ENCODE measurements at places on chromosomes 6 and 20. TPM values are rescaled to one million over a fixed set of nuclear protein-coding genes. Genes with fewer than 3 reads are reported as not detected.
A peak's percentile ranks its signal among the peaks of the same experiment; 100 is the strongest.

GRCh38 chr6:28488916-28489365 is 26.7 kb downstream of the GPX6 start:
- peaks cover 43% of the 10 kb centered on the region for H3K27me3 ChIP-seq
- DNase-seq: no peak
- H3K4me3 ChIP-seq: peak overlapping the region; percentile 44
- H3K4me1 ChIP-seq: peaks cover 18% of the 10 kb centered on the region

DNA sequence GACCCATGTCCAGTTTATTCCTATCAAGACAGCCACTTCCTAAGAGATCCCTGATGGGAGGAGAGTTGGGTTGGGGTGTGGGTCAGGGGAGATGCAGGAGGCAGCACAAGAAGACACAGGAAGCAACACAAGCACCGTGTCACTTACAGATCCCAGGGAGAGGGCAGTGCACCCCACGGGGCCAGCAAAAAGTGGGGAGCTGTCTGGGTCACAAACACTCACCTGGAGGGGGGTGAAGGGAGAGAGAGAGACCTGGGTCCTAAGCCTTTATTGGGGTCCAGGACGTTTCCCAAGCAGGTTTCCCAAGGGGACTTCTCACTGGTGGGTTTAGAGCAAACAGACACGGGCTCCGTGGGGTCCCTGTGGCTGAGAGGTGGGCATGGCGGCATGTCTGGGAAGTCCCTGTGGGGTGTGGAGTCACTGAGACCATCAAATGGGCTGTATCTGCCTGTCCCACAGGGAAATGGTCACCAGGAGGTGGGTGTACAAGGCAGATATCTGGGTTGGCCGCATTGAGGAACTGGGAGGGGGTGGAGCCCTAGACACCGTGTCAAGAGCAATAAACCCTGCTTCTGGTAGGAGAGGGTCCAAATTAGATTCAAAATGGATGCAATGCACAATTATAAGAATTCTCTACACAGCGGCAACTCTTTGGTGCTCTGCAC is 1.6 kb upstream of the CD93 start:
- H3K4me1 ChIP-seq: peaks cover 34% of the 10 kb centered on the region
- H3K27ac ChIP-seq: peak overlapping the region; percentile 95

GRCh38 chr6:45686841-45687569 is 309.3 kb upstream of the SUPT3H start:
- H3K27ac ChIP-seq: no peak overlapping the region
- peaks cover 9% of the 10 kb centered on the region for H3K27me3 ChIP-seq
- H3K4me3 ChIP-seq: no peak overlapping the region
- H3K4me1 ChIP-seq: peaks cover 27% of the 10 kb centered on the region

- H3K27me3 ChIP-seq: peaks cover 9% of the 10 kb centered on the region
- H3K36me3 ChIP-seq: no peaks in the 10 kb centered on the region
- no peak overlapping the region for H3K4me3 ChIP-seq
Measured at GRCh38 chr6:168128631-168129291, 49.7 kb upstream of the FRMD1 start.

DNA sequence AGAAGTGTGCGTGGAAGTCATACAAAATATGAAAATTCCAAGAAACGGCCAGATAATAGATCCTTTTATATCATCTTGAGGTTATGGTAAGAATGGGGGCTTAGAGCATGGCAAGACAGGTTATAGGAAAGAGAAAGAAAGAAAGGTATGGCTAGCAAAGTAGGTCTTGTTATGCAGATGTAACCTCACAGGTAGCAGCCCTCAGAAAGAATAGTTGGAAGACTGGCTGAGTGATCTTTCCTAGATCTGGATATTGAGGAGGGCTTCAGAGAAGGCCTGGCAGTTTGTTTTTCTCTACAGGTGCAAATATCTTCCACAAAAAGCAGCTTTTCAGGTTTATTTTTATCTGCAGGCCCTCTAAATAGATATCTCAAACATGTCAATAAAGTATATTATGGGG is 679.5 kb downstream of the KHDRBS2 start:
- no peaks in the 10 kb centered on the region for H3K4me1 ChIP-seq
- no peak overlapping the region for H3K4me3 ChIP-seq
- no peak for DNase-seq
- H3K36me3 ChIP-seq: peaks cover 39% of the 10 kb centered on the region
- H3K27me3 ChIP-seq: no peaks in the 10 kb centered on the region

GRCh38 chr20:29325304-29325640 is 1932.2 kb upstream of the DEFB115 start:
- no peak for DNase-seq
- H3K4me3 ChIP-seq: no peak overlapping the region
- no peak overlapping the region for H3K27ac ChIP-seq
- peaks cover 5% of the 10 kb centered on the region for H3K4me1 ChIP-seq
- H3K36me3 ChIP-seq: peaks cover 21% of the 10 kb centered on the region
- no peaks in the 10 kb centered on the region for H3K27me3 ChIP-seq

GRCh38 chr20:63087872-63088680 is 81.3 kb upstream of the BHLHE23 start:
- H3K27ac ChIP-seq: no peak overlapping the region
- DNase-seq: peak; percentile 49
- no peaks in the 10 kb centered on the region for H3K4me1 ChIP-seq
- no peaks in the 10 kb centered on the region for H3K27me3 ChIP-seq
- H3K4me3 ChIP-seq: no peak overlapping the region

GRCh38 chr6:133130863-133131262 is 110.3 kb upstream of the EYA4 start:
- no peak overlapping the region for H3K4me3 ChIP-seq
- DNase-seq: no peak
- H3K4me1 ChIP-seq: no peaks in the 10 kb centered on the region
- H3K27me3 ChIP-seq: no peaks in the 10 kb centered on the region
- H3K27ac ChIP-seq: no peak overlapping the region

GRCh38 chr20:57870597-57871236 is 160.9 kb upstream of the PMEPA1 start:
- DNase-seq: no peak
- no peaks in the 10 kb centered on the region for H3K36me3 ChIP-seq

GRCh38 chr6:166056637-166057036 is 111.0 kb downstream of the TBXT start:
- no peak overlapping the region for H3K4me3 ChIP-seq
- peaks cover 16% of the 10 kb centered on the region for H3K36me3 ChIP-seq
- no peaks in the 10 kb centered on the region for H3K4me1 ChIP-seq
- H3K27ac ChIP-seq: no peak overlapping the region

DNA sequence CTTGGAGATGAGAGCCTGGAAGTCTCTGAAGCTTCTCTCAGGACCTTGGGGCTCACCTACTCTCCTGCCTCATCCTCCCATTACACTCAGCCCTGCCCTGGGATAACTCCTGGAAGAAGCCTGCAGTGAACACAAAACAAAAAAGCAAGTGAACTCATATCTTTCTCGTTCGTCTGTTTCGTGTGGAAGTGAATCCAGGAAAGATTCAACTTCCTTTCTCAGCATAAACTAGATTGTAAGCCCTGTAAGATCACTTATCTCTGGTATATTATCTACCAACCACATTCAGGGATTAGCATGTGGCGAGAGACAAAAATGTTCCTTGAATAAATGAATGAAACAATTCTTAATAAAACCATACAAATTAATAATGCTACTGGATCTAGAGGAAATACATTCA is 36.5 kb upstream of the FAM83C start:
- no peaks in the 10 kb centered on the region for H3K27me3 ChIP-seq
- no peaks in the 10 kb centered on the region for H3K4me1 ChIP-seq
- no peak for DNase-seq
- H3K36me3 ChIP-seq: no peaks in the 10 kb centered on the region
- H3K4me3 ChIP-seq: no peak overlapping the region
- peak overlapping the region; percentile 36 for H3K27ac ChIP-seq

- H3K27me3 ChIP-seq: no peaks in the 10 kb centered on the region
- H3K4me3 ChIP-seq: no peak overlapping the region
- no peak for DNase-seq
Measured at GRCh38 chr6:102571236-102571908, 1177.9 kb downstream of the GRIK2 start.

DNA sequence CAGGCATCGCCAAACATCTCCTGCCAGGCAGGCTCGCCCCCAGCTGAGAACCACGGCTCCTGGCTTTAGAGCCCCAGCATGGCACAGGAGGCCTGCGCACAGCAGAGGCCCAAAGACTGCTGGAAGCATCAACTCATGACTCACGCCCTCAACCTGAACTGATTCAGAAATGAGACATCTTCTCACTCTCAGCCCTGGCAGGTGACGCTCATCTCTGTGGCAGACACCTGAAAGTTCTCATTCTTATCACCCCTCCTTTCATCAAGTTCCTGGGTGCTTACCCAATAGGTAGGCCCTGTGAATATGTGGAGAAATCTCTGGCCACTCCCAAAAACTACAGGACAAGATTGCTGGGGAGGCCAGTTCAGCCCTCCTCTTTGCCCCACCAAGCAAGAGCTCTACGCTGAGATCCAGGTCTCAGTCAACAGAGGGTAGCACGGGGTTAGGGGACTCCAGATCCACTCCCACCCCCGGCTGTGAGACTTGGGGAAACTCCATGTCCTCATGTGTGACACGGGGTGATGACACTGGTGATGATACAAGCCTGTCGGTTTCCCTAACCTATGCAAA is 11.3 kb downstream of the NFATC2 start:
- H3K27me3 ChIP-seq: no peaks in the 10 kb centered on the region
- H3K27ac ChIP-seq: peak overlapping the region; percentile 97
- no peaks in the 10 kb centered on the region for H3K36me3 ChIP-seq
- DNase-seq: peak; percentile 83
- H3K4me1 ChIP-seq: peaks cover 80% of the 10 kb centered on the region
- peak overlapping the region; percentile 81 for H3K4me3 ChIP-seq

GRCh38 chr6:64255000-64255399 is 619.4 kb downstream of the PHF3 start:
- H3K36me3 ChIP-seq: no peaks in the 10 kb centered on the region
- no peaks in the 10 kb centered on the region for H3K27me3 ChIP-seq
- H3K27ac ChIP-seq: no peak overlapping the region
- no peak for DNase-seq
- H3K4me3 ChIP-seq: no peak overlapping the region

Gene OR2J3
- not detected for total RNA-seq

Gene CLDN20
- total RNA-seq: not detected

Gene SUN5
- not detected for total RNA-seq

Gene SEL1L2
- not detected for total RNA-seq

Gene ZSCAN23
- total RNA-seq: 0.40 TPM

Gene UBE2C
- 139 TPM for total RNA-seq

Gene KCNK5
- total RNA-seq: 10.9 TPM

Gene RFX6
- total RNA-seq: not detected

Gene MYBL2
- total RNA-seq: 109 TPM

Data from natural killer cell treated with Interleukin-12 subunit alpha and Interleukin-12 subunit beta and Interleukin-15 and Interleukin-18, amount 100 ng/mL, for 72 hours (primary cell).